ENCODE measurements at places on chromosomes 16 and 17.
A peak's percentile ranks its signal among the peaks of the same experiment; 100 is the strongest.

- DNase-seq: no peak
Measured at GRCh38 chr17:50152736-50153135, 2.3 kb upstream of the PPP1R9B start.

DNA sequence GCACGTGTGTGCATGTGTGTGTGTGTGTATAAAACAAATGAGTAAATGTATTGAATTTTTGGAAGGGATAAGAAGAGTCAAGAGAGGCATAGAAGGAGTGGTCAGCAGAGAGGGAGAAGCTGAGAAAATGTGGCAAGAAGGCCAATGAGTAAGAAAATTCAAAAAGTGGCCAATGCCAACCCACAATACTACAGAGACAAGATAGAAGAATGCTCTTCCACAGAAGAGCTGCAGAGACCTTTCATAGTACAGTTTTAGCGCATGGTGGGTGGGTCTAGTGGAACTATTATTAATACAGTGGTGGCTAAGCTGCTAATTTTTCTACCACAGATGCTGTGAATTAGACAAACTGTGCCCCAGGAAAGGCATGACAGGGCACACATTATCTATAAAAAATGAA lies 233.5 kb downstream of the NTN1 start:
- DNase-seq: no peak

GRCh38 chr16:77937473-77938149 lies 84.7 kb upstream of the CLEC3A start:
- no peak for DNase-seq

DNA sequence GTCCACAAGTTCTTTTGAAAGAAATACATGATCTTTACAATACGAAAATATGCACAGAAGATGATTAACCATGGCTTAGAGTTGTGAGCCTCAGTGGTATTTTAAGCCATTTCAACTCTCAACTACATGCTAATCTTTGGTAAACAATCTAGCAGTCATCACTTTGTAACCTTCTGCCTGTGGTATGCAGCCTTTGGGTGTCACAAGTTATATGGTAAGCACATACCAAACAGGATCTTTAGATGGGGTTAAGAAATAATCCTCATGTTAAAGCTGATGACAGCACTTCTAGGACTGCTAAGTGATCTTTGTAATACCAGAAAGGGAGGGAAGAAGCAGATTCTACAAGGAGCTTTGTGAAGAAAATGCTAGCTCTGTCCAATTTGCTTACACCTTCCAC lies 74.3 kb downstream of the CA4 start:
- no peak for DNase-seq

- no peak for DNase-seq
Measured at GRCh38 chr17:8720596-8720995, 24.0 kb downstream of the CCDC42 start.

GRCh38 chr17:77670173-77670572 lies 288.3 kb upstream of the TNRC6C start:
- no peak for DNase-seq

- DNase-seq: no peak
Measured at GRCh38 chr16:77302249-77302648, 103.0 kb downstream of the SYCE1L start.

GRCh38 chr16:23803591-23804123 lies 32.1 kb upstream of the PRKCB start:
- DNase-seq: peak; percentile 15

DNA sequence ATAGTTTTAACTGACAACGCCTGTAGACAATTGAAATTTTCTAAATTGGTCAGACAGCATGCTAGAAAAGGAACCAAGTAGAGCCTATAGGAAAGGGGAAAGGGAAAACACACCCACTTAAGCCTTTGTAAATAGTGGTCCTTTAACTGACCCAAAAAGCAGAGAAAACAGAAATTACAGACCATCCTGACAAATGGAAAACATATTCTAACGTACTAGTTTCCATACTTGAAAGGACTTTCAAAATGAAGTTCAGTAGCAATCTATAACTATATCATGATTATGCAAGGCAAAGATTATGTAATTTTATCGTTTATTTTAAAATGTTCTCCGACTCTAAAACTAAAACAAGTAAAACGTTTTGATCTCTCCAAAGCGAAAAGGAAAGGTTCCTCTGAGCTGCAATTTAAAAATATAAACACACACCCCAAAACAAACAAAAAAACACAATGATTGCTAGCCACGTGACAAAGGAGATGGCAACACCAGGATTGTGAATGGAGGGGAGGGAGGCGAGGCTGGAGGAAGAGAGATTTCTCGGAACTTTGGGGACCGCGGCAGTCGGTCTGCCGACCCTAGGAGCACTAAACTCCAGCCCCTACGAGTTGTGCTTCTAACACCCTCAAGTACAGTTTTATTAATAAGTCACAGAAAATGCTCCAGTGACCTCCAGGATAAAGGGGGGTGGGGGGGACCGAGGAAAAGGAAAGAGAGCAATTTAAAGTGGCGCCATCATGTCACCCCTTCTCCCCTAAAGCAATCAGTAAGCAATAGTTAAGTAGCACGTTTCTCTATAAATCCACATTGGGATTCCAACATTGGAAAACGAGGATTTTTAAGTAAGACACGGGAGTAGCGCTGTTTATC lies 1.7 kb downstream of the KANSL1 start:
- no peak for DNase-seq

DNA sequence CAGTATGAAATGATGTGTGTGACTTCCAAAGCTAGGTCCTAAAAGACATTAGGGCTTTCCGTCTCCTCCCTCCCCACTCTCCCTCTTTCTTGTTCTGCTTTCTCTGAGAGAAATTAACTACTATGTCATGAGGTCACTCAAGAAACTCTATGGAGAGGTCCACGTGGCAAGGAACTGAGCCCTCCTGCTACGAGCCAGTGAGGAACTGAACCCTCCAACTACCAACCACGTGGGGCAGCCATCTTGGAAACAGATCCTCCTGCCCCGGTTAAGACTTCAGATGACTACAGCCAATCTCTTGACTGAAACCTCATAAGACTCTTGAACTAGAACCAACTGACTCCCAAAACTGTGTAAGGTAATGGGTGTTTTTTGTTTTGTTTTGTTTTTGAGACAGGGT lies 4.2 kb upstream of the ALOX15 start:
- DNase-seq: no peak

- DNase-seq: no peak
Measured at GRCh38 chr16:81657781-81658180, 121.3 kb upstream of the PLCG2 start.

- DNase-seq: peak; percentile 64
Measured at GRCh38 chr17:17919169-17920107, 52.8 kb downstream of the TOM1L2 start.

- DNase-seq: peak; percentile 11
Measured at GRCh38 chr16:64253525-64253924, 868.3 kb downstream of the CDH11 start.

DNA sequence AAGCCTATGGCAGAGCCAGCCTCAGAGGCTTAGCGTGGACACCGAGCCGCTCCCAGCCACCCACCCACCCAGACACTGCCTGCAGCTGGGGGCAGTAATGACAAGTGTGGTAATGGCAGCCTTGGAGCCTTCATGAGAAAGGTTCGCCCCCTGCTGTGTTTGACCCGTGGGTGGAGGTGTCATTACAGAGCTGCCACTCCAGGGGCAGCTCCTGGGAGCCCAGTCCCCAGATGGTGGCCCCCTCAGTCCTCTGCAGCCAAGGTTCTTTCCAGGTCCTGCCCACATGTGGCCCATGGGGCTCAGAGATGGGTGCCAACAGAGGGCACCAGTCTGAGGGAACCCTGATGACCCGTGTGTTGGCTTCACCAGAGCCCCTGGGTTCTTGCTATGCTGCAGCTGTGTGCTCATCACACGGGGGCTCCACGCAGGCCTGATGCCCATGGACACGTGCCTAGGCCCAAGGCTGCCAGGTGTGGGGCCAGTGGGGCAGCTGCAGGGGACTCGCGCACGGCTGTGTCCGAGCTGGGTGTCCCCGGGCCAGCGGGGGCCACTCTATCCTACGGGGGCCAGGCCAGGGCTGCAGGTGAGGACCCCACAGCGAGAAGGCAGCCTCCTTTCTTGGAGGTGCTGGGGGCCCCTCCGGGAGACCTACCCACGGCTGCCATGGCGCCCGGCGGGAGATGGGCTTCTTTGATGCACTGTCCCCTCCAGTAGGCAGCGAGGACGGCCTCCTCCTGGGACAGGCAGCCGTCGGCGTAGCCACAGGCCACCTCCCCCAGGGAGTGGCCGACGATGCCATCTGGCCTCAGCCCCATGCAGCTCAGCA lies 8.1 kb downstream of the FASN start:
- DNase-seq: no peak

DNA sequence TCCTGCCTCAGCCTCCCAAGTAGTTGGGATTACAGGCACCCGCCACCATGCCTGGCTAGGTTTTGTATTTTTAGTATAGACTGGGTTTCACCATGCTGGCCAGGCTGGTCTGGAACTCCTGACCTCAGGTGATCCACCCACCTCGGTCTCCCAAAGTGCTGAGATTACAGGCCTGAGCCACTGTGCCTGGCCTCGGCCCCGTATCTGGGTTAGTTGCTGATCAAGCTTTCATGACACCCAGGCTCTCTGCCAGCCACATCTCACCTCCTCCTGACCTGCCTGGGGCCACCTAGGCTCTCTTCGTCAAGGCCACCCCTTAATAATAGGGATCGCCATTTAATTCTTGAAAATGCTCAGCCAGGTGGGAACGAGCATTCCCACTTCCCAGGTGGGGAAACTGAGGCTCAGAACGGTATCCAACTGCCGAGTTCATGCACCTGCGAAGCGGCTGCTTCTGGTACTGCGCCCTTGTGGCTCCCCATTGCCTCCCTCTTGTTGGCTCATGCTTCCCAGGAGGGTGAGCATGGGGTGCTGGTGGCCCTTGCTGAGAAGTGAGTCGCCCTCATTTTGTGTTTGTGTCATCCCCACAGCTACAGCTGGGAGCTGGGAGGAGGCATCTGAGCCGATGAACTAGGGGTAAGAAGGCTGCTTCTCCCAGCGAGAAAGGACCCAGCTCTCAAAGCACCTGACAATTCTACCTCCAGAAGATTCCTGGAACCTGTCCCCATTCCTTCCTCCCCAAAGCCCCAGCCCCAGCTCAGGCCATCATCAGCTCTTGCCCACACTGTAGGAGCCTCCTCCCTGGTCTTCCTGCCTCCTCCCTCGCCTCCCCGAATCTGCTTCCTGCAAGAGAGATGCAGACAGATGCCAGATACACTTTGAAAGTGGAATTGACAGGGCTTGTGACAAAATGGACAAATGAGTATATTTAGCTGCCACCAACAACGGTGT lies 17.3 kb upstream of the SNN start:
- DNase-seq: no peak

- DNase-seq: no peak
Measured at GRCh38 chr16:52825892-52826291, 226.8 kb downstream of the CHD9NB start.

- no peak for DNase-seq
Measured at GRCh38 chr16:926715-927114, 44.1 kb downstream of the LMF1 start.

GRCh38 chr16:54148974-54149373 lies 137.6 kb downstream of the IRX3 start:
- no peak for DNase-seq

- DNase-seq: no peak
Measured at GRCh38 chr16:23594186-23594585, 1.9 kb downstream of the NDUFAB1 start.

DNA sequence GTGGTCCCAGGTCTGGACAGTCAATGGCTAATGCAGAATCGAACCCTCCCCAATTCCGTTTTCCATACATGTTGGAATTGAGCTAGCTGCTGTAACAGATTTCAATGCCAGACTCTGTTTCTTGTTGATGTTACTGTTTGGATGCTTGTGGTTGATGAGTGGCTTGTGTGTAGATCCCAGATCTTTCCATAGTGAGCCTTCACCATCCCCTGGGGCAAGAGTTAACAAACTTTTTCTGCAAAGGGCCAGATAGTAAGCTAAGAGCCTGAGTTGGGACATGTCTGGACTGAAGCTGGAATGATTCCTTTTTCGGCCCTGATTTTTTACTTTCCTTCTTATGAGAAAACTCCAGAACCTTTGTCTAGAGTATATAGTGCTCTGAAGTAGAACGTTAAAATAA lies 296.3 kb downstream of the CPPED1 start:
- no peak for DNase-seq

- DNase-seq: no peak
Measured at GRCh38 chr17:39653662-39654331, 11.4 kb upstream of the TCAP start.

GRCh38 chr16:1637526-1637925 lies 25.4 kb downstream of the CRAMP1 start:
- no peak for DNase-seq

GRCh38 chr17:77619851-77620250 lies 338.7 kb upstream of the TNRC6C start:
- DNase-seq: peak; percentile 15

DNA sequence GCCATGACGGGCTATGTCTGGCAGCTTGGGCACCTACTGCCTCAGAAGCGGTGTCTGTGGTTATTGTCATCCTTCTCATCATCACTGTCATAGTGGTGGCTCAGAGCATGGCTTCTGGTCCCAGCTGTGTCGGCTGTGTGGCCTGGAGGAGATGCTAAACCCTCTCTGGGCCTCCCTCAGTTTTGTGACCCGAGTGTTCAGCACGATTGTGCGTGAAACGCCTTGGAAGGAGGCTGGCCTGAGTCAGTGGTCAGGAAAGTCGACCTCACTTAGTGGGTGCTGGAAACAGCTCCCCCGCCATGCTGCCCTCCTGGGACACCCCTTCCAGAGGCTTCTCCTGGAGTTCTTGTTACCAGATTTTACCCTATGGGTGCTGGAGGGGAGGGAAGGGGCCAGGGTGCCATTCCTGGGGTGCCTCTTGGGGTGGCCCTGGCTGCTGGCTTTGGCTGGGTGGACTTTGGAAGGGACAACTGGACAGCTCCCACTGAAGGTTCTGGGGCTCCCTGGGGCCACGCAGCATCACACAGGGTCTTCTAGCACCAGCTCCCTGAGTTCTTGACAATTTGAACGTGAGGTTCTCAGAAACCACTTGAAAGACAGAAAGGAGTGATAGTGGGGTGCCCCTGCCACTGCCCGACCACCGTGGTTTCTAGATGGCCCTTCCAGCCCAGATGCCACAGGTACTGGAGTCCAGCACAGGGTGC lies 226.5 kb upstream of the GSE1 start:
- DNase-seq: no peak

- DNase-seq: no peak
Measured at GRCh38 chr16:14565688-14566025, 64.4 kb downstream of the PARN start.
